ENCODE measurements at places on chromosomes 3 and 15. TPM values are rescaled to one million over a fixed set of nuclear protein-coding genes. Genes with fewer than 3 reads are reported as not detected.

The GPR176 gene
- 1.5 TPM for total RNA-seq

The NCEH1 gene
- 63.6 TPM for total RNA-seq

The WDR6 gene
- total RNA-seq = 86.9 TPM

The CD276 gene
- 39.0 TPM for total RNA-seq

DNA sequence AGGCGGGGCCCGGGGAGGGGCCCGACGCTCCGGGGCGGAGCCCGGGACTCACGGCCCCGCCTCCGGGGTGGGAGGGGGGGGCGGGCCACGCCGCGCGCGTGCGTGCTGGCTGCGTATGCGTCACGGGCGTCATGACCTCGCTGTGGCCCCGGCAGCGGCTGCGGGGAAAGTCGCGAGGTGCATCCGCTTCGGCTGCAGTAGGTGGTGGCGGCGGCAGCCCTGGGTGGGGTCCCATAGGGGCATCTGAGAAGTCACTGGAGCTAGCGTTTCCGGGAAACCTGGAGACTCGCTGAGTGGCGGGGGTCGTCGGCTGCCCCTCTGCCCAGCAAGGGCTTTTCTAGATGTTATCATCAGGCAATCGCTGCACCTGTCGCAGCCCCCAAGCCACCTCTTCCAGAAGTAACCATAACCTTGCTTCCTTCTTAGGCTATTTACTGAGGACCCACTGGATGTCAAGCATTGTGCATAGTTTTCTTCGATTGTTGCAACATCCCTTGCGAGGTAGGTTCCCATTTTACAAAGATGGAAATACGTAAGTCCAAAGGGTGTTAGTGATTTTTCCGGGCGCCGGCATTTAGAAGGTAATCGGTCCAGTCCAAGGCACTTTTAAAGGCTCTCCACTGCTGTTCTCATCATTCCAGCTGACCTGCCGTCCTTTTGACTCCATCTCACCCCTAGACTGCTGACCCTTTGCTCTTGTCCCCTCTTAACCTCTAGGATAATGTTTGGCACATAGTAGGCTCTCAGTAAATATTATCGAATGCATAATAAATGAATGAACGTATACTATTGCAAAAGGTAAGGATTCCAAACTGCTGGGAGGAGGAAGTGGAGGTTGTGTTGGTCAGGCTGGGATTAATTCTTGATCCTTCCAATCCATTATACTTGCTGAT lies at the start of gene GDPGP1:
GDPGP1 (plus strand) TSS at position 114 of the 893 bp plus-strand sequence. CDS start 6,700 bp downstream, outside the sequence.
- DNase-seq = no peak

DNA sequence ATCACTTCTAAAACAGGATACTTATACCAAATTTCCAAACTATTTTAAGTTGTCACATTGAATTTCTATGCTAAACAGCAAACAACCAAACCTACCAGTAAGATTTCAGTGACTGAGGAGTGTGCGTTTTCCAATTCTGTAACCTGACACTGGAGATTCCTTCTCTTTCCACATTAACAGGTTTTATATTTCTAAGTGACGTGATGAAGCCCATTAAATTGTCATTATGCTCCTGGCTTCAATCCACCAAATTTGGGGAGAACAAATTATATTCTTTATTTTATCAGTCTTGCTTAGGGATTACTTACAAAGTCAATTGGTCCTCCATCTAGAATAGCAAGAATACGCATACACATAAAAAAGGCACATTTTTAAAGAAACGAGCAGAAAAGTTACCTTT lies 764.8 kb upstream of the NR2F2 start:
- DNase-seq = no peak

- DNase-seq = no peak
Measured at GRCh38 chr15:64828985-64829384, 3.5 kb upstream of the PIF1 start.

GRCh38 chr15:40990080-40990479 lies 36.8 kb downstream of the CHAC1 start:
- no peak for DNase-seq

GRCh38 chr3:37891227-37891626 lies 29.5 kb downstream of the CTDSPL start:
- no peak for DNase-seq

- DNase-seq = no peak
Measured at GRCh38 chr3:71006810-71007785, 576.4 kb downstream of the FOXP1 start.
